ENCODE measurements at places on chromosomes 16 and 17. TPM values are rescaled to one million over a fixed set of nuclear protein-coding genes. Genes with fewer than 3 reads are reported as not detected.

The P2RX5 gene
- 31.1 TPM for total RNA-seq

The KLHL11 gene
- 13.9 TPM for total RNA-seq

The CACNA1G gene
- not detected for total RNA-seq

The ZG16 gene
- total RNA-seq = not detected

The CDRT15 gene
- not detected for total RNA-seq

The NOTUM gene
- total RNA-seq = not detected

The DHRS13 gene
- total RNA-seq = 25.7 TPM

The TBC1D3H gene
- total RNA-seq = not detected

- DNase-seq = no peak
These were observed 87.5 kb downstream of the SEC14L1 start for GRCh38 chr17:77228241-77228752.

GRCh38 chr17:63478814-63479494 is 2.1 kb downstream of the ACE start:
- DNase-seq = peak; percentile 84

DNA sequence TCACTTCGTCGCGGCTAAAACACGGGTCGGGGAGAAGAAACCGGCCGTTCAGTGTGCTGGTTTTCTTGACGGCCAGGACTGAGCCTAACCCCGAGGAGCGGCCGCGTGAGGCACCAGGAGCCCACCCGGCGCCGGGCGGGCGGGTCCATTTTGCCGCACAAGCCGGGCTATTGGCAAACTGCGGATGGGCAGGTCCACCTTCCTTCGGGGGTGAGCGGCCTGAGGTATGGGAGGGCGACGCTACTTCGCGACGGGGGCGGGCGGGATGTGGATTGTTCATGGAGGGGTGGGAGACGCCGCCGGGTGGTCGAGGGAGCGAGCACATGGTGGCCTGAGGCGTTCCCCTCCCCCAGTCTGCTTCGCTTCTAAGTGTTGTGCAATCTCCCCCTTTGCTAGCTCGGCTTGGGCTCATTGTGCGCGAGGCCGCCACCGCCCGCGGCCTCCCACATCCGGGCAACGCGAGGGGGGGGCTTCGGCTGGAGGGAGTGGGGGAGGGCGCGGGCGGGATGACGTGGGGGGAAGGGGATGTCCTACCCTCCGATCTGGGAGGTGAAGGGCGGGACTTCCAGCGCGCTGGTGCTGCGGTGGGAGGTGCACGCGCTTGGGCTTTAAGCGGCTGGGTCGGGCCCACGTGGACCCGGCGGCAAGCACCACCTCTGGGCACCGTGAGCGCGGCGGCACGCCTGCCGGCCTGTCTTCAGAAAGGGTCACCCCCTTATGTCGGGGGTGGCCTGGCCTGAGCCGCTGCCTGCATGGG is 5.9 kb upstream of the CD68 start:
- peak; percentile 94 for DNase-seq

DNA sequence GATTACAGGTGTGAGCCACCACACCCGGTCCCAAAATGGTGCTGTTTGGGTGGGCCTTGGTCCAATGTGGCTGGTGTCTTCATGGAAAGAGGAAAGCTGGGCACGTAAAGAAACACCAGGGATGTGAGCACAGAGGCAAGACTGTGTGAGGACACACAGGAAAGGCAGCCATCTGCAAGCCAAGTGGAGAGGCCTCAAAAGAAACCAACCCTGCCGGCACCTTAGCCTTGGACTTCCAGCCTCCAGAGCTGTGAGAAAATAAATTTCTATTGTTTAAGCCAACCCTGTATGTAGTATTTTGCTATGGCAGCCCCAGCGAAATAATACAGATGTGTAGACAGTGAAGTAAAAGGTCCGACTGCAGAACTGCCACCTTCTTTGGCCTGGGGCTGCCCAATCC is 68.7 kb downstream of the SLC39A11 start:
- DNase-seq = no peak

DNA sequence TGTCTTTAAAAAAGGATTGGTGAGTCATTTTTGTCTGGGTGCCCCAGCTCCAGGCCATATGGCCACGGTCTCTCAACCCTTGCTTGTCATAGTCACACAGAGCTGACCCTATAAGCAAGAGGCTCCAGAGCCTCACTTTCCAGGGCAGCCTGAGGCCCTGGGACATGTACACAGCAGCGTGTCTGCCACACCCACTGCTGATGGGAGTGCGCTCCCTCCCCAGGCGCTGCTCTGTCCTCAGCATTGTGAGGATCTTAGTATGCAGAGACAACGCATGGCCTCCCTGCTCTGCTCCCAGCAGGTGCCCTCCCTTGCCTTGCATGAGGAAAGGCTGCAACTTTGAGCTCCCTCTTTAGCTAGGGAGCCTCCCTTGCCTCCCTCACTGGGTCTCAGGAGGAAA is 80.8 kb upstream of the CRHR1 start:
- DNase-seq = no peak

DNA sequence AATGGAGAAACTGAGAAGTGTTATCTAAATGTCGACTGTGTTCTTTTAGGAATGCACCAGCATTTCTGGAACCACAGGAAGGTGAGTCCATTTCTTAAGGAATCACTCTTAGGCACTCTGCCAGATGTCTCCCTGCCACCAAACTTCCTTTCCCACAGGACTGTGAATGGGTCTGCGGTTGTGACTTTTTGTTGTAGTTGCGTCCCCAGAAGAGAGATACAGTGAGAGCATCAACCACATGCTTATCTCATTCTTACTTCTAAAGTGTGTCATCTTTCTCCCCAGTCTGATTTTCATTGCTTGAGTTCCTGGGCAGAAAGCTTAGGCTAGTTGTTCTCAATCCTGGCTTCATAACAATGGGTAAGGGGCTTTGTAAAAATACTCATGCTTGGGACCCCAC is 13.4 kb downstream of the ITPRIPL2 start:
- peak; percentile 44 for DNase-seq

DNA sequence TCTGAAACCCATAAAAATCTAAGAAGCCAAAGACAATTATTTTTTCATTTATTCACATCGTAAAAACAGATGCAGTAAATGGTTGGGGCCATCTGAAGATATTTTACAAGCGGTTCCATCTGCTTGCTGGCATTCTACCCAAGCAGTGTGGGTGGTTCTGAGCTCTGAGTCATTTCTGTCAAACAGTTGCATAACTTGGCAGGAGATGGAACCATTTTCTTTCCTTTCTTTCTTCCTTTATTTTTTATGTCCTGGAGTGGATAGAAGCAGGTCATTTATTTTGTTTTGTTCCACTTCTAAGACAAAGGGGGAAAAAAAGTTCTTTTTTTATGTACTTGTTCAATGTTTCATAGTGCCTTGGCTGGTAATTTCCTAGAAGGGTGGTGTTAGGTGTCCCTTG is 1151.9 kb upstream of the GOT2 start:
- no peak for DNase-seq

DNA sequence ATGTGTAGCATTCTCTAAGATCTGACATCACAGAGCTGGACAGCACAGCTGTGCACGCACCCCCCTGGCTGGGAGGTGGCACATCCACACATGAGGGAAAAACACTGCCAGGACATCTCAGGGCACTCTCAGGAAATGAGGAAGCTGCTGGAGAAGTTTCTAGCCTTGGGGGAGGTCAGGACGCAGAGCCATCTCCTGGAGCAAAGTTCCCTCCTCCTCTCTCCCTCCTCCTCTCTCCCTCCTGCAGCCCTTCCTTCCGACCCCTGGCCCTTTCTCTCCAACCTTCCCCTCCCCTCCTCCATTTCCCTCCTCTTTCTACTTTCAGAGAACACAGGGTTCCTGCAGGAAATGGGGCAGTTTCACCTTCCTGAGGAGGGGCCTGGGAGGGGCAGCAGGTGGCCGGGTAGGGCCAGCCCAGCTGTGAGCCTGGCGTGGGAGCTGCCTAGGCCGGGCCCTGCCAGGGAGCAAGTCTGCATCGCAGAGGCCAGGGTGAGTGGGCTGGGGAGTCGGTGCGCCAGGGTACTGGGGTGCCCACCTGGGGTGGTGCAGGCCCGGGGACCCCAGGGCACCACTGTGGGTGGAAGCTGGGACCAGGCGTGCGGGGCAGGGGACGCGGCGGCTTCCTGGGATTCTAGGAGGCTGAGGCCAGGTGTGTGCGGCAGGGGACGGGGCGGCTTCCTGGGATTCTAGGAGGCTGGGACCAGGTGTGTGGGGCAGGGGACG is at the start of gene DPEP1:
TSS of gene DPEP1 (plus strand) at position 412 of the 723 bp plus-strand sequence. CDS start 16,769 bp downstream, outside the sequence.
- DNase-seq = no peak

DNA sequence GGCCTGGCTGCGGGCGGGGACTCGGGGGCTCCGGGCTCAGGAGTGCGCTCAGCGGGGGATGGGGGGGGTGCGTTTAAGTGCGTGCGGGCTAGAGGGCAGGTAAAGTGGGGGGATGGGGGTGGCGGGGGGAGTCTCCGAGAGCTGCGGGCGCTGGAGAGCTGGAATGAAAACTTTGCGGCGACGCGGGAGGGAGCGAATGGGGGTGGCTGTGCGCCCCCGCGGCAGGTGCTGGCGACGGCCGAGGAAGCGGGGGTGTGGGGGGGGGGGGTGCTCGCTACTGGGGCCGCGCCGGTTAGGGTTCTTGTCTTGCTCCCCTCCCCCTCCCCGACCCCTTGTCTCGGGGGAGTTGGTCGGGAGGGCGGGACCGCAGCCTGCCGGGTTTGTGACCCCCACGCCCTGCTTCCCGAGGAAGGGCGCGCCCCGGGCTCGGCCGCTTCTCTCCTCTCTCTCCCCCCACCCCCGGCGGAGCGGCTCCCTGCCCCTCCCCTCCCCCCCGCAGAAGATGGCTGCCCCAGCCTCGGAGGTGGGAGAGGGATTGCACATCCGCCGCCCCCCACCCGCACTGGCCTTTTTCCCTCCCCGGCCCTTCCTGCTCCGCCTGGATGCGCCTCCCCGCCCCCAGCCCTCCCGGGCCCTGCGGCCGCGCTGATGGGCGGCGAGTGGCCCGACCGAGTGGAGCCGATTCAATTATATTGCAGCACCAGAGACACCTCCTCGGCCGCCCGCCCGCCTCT is 649 bp downstream of the GSE1 start:
- DNase-seq = peak; percentile 26

GRCh38 chr16:11161974-11162373 is 94.0 kb downstream of the SOCS1 start:
- DNase-seq = no peak

DNA sequence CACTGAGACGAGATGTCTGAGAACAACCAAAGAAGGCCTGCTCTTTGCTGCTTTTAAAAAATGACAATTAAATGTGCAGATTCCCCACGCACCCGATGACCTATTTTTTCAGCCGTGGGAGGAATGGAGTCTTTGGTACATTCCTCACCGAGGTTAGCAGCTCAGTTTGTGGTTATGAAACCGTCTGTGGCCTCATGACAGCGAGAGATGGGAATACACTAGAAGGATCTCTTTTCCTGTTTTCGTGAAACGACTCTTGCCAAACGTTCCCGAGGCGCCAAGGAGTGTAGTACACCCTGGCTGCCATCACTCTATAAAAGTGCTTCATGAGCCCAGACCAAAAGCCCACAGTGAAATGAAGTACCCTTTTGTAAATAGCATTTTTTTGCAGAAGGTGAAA is 87.8 kb downstream of the CRISPLD2 start:
- no peak for DNase-seq

DNA sequence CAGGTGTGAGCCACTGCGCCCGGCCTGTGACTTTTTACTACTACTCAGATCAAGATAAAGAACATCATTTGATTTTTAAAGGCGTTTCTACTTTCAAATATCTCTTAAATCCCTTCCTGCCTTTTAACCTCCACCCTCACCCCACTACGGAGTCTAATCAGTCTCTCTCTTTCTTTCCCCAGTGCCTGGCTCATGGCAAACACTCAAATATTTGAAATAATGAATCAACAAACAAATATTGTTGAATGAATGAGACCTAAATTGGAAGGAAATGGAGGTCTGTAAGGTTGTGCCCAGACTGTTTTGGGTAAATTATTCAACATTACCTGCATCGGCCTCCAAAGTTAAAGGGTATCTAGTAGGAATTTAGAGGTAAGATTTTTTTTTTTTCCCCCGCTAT is 14.7 kb downstream of the COPZ2 start:
- no peak for DNase-seq

DNA sequence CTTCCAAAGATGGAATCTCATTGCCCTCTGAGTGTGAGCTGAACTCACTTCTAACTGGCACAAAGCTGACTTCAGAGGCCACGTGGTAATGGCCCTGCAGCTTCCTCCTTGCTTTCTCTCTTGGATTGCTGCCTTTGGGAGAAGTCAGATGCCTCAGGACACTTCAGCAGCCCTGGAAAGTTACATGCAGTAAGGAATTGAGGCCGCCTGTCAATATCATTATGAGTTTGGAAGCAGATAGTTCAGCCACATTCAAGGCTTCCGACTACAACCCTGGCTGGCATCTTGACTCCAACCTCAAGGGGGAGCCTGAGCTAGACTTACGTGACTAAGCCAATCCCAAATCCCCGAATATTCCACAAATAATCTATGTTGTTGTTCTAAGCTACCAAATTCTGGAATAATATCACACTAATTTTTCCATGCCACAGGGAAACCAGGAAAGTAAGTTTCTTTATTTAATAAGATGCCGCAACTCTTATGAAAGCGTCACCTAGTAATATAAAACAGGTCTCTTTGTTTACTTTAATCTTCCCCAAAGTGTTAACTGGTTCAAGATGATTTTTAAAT is 13.6 kb downstream of the CEP20 start:
- no peak for DNase-seq

DNA sequence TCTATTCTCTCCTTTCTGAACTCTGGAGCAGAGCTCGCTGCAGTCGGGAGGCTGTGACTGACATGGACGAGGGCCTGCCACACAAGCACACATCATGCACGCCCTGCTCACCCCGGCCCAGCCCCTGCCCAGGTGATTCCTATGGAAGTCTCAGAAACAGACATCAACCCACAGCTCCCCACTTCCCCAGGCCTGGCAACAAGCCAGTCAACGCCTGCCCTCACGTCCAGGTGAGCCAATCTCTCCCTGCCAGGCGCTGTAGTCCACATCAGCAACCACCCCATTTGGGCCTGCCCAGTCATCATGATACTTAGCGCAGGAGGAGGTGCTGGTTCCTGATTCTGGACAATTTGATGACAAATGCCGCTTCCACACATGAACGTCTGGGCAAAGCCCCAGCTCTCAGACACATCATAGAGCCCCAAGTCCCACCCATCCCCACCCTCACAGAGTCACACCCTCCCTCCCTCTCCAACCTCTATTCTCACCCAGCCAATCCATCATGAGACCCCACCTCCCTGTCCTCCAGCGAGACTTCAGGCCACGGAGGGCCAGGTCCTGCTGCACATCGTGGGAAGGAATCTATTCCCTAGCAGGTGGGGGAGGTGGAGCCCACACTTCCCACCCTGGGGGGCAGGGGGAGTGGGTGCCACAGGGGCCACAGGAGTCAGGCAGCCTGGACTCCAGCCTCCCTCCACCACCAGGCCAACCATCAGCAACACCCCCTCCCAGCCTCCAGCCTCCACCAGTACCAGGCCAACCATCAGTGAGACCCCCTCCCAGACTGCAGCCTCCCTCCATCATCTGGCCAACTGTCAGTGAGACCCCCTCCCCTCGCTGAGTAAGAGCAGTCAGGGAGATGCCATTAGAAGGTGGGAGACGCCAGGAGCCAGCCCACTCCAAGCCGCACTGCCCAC is 33.7 kb upstream of the GSG1L start:
- DNase-seq = no peak
